ENCODE measurements at places on chromosomes 12 and 14.

DNA sequence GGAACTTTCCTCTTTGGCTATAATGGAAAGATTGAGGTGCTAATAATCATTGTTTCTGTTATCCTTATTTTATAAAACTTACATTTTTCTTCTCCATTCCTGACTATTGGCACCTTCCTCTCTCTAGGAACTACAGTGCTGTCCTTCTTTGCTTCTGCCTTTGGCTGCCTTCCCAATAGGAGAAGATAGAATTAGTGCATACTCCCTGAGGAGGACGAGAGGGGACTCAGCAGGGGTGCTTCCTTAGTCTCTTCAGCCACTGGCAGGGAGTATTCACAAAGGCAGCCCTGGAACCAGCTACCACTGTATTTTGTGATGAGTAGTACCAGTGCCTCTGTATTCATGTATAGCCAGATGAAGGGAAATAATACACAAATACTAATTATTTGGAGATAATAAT is 208.5 kb downstream of the FOXG1 start:
- DNase-seq, result no peak

GRCh38 chr14:70731447-70732239 is 77.7 kb downstream of the MAP3K9 start:
- no peak for DNase-seq

GRCh38 chr12:98388126-98388525 is 127.3 kb upstream of the TMPO start:
- DNase-seq, result no peak

DNA sequence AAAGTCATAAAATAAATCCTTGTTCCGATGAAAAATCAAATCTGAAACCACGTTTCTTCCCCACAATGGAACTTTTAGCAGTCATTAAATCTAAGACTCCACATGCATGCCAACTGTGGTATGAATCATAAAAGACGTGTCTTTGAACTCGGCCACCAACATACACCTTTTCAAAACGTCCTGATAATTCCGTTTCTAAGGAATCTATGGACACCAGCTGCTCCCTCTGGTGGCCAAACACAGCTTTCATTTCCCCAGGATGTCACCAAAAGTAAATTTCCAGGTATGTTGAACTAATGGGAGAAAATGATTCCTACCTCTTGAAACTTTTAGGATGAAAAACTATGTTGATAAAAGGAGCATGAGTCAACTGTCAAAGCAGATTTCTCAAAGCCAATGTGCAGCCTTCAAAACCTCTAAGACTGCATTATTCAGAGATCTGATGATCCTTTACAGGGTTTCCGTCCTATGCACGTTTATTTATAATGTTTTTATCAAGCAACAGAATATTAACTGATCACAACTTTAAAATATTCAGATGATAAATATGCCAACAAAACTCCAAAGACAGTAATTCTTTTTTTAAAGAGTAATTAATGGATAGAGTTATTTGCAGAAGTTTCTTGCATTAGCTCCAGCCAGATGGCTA is 96.2 kb downstream of the CIT start:
- DNase-seq, result peak; percentile 46

DNA sequence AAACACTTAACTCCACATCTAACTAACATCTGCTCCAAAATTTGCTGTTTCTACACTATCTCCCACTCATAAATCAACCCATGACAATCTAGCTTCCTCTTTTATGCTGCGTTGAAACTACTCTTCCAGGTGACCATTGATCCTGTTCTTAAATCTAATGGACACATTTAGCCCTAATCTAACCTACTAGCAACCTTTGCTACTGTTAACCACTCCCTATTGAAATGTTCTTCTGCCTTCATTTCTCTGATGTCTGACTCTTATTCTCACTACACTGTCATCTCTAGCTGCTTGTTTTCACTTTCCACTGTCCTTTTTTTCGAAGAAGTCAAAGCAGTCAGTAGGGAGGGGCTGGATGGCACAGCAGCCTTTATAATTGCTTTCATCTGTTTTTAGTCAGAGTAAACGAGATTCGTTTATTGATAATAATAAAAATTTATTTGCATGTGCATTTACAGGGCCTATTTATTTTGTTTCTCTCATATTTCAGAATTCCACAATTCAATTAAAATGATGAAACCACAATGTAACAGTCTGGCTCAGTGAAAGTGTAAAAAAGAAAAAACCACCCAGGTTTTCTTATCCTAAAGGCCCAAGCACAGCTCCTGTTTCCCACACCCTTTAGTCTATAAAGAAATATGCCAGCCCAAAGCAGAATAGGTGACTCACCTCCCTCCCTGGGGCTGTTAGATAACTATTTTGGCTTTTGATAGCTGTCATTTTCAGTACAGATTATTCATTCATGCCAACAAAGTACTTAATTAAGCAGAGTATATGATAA is 44.9 kb downstream of the ATP2B1 start:
- peak; percentile 57 for DNase-seq

GRCh38 chr14:30223966-30224365 is 296.3 kb upstream of the PRKD1 start:
- peak; percentile 29 for DNase-seq

DNA sequence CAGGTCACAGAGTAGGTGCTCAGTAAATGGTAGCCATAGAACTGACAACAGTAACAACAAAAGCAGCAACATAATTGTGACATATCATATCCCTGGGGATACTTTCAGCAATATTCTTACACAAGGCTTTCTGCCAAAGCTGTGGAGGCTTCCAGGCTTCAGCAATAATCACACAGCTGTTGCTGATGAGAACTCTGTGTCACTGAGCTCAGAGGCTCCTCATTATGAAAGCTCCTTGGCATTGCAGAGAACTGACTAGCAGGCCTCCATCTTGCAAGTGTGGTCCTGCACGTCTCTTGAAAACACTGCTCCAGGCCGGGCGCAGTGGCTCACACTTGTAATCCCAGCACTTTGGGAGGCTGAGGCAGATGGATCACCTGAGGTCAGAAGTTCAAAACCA is 97.3 kb upstream of the BTG1 start:
- DNase-seq, result no peak

DNA sequence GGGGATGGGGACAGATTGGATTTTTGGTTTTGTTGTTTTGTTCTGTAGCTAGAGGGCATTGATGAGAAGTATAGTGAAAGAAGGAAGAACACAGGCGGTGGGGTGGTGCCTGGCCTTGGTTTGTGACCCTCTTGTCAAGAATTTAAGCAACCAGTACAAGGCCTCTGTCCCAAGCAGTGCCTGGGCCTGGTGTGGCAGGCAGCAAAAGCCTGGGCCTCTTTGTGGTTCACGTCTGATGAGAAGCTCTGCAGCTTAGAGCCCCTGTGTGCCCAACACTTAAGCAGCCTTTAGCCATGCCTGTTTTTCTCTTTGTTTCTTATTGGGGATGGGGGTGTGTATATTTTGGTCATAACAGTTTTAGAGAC is 98.0 kb downstream of the PPP2R5C start:
- DNase-seq, result no peak
